Stimulated activated CD8-positive, alpha-beta memory T cell treated with anti-CD3 and anti-CD28 coated beads, Interleukin-2, amount 100 ng/mL, for 1 hour (primary cell): ENCODE measurements at places on chromosomes 11 and 22.

GRCh38 chr11:73330569-73331093 is 22.6 kb downstream of the ARHGEF17 start:
- DNase-seq = no peak

- DNase-seq = no peak
Observed at GRCh38 chr11:35986947-35987346, 43.1 kb downstream of the LDLRAD3 start.

- no peak for DNase-seq
Observed at GRCh38 chr11:112751329-112751728, 209.9 kb upstream of the NCAM1 start.

DNA sequence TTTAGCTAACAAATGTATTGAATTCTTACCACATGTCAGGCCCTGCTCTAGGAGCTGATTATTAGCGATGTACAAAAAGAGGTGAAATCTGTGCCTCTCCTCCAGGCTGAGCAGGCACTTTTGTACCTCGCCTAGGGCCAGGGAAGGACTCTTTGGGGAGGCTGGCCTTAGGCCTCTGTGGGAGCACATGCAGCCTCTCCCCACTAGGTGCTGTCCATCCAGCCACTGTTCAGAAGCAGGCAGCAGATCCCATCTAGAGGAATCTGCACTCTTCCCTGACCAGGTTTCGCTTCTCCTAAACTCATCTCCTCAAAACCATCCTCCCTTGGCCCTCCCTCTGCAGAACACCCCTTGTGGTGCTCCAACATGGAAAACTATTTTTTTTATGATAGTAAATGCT is 51.9 kb upstream of the WT1 start:
- DNase-seq = no peak

GRCh38 chr11:10856689-10857458 is 979 bp downstream of the ZBED5 start:
- no peak for DNase-seq

DNA sequence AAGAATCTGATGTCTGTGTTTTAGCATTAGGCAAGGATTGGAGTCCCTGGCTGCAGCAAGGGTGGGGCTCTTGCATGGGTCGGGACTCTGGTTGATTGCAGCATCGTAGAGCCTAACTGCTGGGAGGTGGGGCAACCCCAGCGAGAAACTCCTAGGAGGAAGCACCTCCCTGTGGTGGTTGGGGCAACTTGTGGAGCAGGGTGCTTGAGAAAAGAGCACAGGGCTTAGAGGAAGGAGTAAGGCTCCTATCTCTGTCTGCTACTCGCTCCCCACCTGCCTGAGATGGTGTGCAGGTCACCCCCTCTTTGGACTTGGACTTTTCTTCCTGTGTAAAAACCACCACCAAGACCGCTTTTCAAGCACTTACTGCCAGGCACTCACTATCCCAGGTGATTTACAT is 15.6 kb downstream of the SREBF2 start:
- no peak for DNase-seq

DNA sequence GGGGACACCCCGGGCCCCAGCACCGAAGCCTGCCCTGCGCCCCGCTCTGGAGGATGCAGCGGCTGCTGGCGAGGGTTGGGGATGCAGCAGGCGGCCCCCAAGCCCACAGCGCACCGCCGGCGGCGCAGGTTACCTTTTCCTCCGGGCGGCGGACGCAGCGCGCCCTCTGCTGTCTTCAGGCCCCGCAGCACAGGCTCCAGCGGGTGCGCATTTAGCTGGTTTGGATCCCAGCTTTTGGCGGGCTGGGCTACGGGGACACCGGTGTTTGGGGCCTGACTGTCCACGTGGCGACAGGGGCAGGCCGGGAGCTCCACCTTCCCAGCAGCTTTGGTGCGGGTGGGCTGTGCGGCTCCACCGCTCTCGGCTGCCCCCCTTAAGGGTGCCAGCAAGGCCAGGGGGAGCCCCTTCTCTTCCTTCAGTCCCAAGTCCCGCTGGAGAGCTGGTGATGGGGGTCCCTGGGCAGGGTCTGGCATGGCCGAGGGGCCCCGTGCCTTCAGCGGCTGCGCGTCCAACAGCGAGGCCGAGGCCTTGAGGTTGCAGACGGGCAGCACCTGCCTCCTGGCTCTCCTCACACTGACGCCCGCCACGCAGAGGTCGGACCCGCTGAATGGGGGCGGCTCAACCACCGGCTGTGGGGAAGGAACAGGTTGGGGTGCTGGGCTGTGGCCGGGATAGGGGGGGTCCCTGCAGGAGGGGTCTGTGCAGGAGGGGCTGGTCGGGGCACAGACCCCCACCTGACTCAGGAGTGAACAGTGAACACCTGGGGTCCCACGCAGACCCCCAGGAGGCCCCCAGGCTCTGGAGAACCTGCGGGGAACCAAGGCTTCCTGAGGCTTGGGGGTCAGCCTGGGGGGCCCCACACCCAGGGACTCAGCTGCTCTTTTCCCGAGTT is 18.0 kb upstream of the IL17REL start:
- DNase-seq = peak; percentile 58

- DNase-seq = no peak
Observed at GRCh38 chr11:30991376-30991775, 378.2 kb downstream of the DCDC1 start.

- no peak for DNase-seq
Observed at GRCh38 chr11:46133119-46133518, 11.9 kb upstream of the PHF21A start.

GRCh38 chr22:26902401-26903029 is 245.1 kb downstream of the MIAT start:
- DNase-seq = no peak

- no peak for DNase-seq
Observed at GRCh38 chr11:8336356-8337129, 72.9 kb upstream of the LMO1 start.

- DNase-seq = no peak
Observed at GRCh38 chr22:39746600-39747262, 146.8 kb downstream of the ENTHD1 start.

DNA sequence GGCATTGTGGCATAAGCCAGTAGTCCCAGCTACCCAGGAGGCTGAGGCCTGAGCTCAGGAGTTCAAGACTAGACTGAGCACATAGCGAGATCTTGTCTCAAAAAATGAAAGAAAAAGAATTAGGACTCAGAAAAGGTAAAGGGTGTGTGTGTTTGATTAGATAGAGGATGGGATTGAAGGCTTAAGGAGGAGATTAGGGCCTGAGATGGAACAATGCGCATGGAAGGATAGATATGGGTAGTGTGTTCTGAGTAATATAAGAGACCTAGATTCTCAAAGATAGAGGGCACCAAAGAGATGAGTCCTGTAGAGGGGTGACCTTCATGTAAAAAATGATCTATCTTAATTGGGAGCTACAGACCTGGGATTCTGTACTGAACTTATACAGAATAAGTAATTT is 17.3 kb upstream of the RAB30 start:
- no peak for DNase-seq

DNA sequence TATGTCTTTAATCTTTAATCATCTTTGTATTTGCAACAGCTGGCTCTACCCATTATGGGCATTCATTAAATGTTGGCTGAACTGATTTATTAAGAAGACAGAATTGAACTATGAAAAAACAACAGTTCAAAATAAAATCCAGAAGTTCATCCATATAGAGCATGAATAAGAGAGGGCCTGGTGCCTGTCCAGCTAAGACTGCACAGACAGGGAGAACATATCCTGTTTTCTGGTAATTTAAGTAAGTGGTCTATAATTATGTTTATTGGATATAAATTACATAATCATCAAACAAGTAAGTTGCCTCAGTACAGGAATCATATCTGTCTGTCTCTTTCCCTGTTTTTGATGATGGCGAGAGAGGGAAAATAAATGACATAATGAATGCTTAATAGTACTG is 137.2 kb downstream of the RBFOX2 start:
- DNase-seq = no peak

- DNase-seq = no peak
Observed at GRCh38 chr11:64877390-64878222, 815 bp downstream of the EHD1 start.

GRCh38 chr22:30867746-30868662 is 100.6 kb downstream of the MORC2 start:
- no peak for DNase-seq

DNA sequence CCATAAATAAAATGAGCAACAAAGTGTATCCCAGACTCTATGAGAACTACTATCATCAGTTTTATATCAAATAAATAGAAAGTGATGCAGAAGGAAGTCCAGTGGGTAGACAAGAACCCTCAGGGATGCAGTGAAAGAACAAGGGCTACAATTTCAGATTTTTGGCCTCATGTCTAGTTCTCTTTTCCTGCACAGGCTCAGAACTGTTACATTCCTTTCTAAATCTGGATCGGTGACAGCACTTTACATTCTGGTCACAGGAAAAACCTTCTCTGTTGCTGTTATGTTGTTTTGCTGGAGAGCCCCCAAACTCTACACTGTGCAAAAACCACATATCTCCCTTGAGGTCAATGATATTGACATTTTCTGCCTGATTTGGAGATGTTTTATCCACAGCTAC is 108.8 kb upstream of the ANO5 start:
- no peak for DNase-seq

DNA sequence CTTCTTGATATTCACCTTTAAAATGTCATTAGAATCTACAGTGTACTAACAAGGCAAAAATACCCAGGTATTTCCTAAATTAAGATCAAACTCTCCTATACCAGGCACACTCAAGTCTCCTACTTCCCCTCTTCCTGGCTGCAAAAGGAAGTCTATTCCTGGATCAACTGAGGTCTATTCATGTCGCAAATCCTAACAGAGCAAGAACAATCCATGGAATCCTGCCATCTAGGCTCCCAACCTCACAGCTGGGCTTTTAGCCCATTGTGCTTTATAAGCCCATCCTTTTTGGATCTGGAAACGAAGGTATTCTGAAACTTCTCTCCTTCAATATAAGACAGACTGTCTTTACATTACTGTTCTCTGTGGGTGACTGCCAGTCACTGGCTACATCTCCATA is 161.8 kb downstream of the SOX6 start:
- no peak for DNase-seq
